ENCODE measurements at places on chromosomes 12 and 14.

- DNase-seq, result no peak
These were observed 166.9 kb upstream of the LRIG3 start for GRCh38 chr12:59087077-59087673.

GRCh38 chr12:100123316-100124095, 19.2 kb downstream of the BLTP3B start:
- no peak for DNase-seq

DNA sequence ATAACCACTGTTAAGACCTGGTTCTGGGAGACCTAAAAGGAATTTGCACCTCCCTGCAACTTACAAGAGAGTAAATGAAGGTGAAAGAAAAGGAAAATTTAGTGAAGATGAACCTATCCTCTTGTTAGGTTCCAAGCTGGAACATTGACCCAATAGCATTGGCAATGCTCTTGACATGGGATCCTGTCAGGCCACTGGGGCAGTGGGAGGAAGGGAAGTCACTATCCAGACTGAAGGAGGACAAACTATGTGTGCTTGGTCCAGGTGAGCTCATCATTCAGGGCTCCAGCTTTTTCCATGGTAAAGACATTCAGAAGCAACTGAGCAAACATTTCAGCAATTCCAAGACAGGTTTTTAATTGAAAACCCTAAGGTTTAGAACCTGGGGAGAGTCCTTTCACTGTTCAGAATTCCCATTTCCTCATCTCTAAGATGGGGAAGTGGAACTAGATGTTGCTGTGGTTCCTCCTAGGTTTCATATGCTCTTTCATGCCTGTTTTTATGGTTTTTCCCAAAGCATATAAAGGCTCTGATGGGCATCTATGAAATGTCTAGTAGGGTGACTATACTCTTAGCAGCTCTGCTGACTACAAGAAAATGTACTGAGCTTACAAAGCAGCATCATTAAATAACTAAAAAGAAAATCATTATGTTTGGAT, 33.1 kb downstream of the MAPK1IP1L start:
- DNase-seq, result no peak

- no peak for DNase-seq
These were observed 14.4 kb downstream of the ASCL4 start for GRCh38 chr12:107788690-107789458.

DNA sequence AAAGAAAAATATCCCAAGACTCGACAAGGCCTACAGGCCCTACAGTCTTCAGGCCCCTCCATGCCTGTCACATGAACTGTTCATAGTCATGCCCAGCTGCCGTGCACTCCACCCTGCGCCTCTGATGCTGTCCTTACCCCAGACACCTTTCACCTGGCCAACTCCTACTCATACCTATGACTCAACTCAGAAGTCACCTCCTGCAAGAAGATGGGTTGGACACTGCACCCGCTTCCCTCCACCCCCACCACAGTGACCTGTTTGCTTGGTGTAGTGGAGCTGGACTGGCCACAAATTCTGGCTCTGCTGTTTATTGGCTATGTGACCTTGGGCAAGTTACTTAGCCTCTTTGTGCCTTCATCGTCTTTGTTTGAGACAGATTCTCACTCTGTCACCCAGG, 56.2 kb downstream of the PHETA1 start:
- no peak for DNase-seq

- DNase-seq, result no peak
These were observed 93.9 kb downstream of the PLBD1 start for GRCh38 chr12:14473707-14474287.

GRCh38 chr12:79006306-79006705, 141.7 kb downstream of the SYT1 start:
- no peak for DNase-seq

DNA sequence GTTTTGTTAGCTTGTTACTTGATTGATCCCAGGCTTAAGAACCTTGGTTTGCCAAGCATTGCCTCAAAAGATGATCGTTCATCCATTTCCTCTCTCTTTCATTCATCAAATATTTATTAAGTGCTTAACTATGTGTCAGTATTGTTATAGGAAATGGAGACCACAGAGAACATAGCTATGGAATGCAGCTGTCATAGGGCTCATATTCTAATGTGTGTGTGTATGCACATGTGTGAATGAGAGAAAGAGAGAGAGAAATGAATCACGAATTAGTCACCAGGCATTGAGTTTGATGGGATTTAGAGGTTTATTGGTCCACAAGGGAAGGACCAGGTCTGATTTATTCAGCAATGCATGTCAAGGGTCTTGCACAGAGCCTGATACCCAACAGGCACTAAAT, 71.0 kb upstream of the FBXO21 start:
- DNase-seq, result no peak

- DNase-seq, result no peak
These were observed 119.9 kb upstream of the OVCH1 start for GRCh38 chr12:29617407-29617803.

DNA sequence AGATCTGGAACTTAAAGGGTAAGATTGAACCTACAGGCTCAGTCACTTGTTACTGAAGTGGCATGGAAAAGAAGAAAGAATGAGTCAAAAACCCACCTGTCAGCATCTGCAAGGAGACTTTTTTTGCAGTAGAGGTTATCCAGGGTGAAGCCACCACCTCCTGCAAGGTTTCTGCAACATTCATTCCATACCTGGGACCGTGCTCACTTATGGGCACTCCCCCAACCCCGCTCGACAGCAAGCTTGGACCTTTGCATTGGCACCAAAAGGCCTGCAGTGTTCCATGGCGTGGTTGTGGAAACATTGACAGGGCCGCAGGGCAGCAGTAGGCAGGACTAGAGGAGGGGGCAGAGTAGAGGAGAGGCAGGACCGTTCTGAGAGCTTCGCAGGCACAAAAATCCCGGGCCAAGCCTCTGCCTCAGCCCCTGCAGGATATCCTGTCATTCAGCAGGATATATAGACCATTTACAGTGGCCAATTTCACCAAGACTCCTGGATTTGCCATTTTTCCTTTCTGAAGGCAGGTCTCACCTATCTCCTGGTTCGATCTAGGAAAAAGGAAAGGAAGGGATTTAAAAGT, at the start of gene STAB2:
Gene STAB2 (plus strand): TSS at position 483 of the 580 bp plus-strand sequence. CDS start 204 bp downstream, outside the sequence.
- no peak for DNase-seq

DNA sequence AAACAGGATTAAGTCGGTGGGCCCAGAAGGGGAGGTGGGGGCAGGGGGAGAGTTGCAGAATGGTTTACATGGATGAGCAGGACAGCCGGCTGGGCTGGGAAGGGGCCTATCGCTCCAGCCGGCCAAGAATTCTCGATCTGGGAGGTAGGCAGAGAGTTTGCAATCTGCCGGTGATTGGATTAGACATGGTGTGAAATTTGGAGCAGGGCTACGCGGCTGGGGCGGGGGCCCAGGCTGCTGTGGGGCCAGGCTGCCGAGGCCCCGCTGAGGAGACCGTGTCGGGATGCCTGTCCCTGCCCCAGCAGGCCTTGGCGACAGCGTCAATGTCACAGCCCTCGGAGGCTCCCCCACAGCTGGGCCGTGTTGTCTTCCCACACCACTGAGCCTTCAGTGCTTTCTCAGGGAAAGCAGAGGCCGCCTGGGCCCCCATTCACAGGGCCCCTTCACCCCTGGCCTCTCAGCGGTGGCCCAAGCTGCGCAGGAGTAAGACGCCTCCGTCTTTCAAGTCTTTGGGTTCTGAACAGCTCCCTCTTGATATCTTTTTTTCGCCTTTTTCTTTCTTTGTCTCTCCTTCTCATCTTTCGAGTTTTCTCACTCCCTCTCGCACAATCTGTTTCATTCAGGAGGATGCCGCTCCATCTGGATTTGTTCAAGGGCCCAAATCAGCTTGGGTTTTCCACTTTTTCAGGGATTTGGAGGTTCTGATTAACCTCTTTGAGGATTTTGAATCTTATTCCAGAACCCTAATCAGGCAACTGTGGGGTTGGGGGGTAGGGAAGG, 117.5 kb upstream of the PARP11 start:
- DNase-seq, result no peak

- DNase-seq, result no peak
These were observed 13.2 kb downstream of the TAOK3 start for GRCh38 chr12:118359541-118359915.

GRCh38 chr12:62817556-62818271, 117.2 kb downstream of the PPM1H start:
- no peak for DNase-seq

- peak; percentile 75 for DNase-seq
These were observed 721 bp downstream of the CABP1 start for GRCh38 chr12:120640861-120641833.

DNA sequence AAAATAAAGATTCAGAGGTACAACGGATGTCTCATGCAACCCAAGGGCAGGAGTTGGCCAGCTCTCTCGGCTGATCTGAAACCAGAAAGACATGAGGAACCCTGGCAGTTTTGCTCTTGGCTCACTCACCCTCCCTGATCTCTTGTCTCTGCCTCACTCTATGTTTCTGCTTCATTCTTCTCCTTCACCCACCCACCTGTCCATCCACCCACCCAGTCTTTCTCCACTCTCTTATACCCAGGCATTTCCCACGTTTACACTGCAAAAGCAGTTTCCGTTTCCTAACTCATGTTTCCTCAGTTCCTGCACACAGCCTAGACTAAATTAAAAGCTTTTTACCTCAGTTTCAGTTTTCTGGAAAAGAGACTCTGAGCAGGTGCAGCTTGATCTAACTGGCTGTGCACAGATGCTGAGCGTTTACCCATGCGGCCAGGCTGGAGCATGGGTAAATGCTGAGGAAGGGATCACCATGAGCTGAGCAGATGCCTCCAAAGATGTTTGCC, 157.6 kb downstream of the PRKCH start:
- no peak for DNase-seq

DNA sequence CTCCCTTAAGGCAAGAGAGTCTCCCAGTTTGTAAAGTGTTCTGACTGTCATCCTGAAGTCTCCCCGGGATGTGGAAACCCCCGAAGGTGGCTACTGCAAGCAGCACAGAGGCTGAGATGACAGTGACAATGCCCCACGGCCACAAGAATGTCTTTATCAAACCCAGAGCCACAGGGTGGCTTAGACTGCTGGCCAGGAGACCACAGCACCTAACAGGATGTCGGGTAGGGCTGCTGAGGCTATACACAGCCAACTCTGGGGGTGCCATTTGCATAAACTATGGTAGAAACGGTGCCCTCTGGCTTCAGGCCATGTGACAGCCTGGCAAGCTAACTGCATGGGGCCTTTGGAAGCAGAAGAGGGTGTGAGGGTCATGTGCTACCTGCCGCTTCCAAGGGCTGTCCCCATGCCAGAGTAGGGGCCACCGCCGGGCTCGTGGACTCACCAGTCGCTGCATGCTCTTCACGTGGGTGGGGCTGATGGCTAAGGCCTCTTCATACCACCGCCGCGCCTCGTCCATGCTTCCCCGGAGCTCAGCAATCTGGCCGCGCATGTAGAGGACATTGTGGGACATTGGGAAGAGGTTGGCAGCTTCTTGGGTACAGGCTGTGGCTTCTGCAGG, 180.9 kb downstream of the CALM1 start:
- no peak for DNase-seq

- DNase-seq, result no peak
These were observed 85.3 kb upstream of the FLRT2 start for GRCh38 chr14:85444635-85445034.

DNA sequence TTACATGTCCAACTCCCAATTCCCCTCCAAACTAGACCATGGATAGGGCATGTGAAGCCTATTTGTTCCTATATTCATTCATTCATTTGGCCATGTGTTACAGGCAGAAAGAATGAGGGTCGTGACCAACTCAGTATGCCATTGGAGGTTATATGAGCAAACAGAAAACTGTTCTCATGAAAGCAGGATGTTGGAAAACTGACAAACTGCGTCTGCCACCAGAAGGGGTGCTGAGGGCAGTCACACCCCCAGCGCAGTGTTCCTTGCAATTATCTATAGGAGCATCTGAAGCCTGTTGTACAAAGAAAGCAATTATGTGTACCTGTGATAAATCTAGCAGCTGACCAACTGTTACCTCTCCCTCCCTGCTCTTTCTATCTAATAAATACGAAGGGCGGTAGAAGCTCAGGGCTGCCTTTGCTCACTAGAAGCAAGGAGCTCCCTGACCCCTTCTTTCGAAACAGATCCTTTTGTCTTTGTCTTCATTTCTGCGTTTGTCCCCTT, 21.1 kb downstream of the ENTPD5 start:
- DNase-seq, result no peak

- no peak for DNase-seq
These were observed 162.9 kb upstream of the SYT10 start for GRCh38 chr12:33602515-33602914.

- no peak for DNase-seq
These were observed 63.5 kb upstream of the MYF6 start for GRCh38 chr12:80643961-80644360.

DNA sequence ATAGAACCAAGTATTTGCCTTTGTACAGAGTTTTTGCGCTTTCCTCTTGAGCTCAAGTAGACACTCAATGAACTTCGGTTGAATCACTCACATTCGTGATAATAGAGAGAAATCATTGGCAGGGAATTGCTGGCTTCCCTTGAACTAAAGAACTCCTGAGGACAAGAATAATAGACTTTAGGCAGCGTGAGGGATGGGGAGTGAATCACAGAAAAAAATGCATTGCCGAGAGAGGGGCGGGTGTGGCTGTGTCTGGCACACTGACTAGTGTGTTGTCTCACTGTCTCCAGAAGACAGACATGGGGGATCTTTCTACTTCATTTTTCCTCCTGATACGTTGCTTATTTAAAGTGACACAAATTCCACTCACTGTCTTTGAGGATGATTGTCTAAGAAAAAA, 805.2 kb downstream of the BCL11B start:
- no peak for DNase-seq

DNA sequence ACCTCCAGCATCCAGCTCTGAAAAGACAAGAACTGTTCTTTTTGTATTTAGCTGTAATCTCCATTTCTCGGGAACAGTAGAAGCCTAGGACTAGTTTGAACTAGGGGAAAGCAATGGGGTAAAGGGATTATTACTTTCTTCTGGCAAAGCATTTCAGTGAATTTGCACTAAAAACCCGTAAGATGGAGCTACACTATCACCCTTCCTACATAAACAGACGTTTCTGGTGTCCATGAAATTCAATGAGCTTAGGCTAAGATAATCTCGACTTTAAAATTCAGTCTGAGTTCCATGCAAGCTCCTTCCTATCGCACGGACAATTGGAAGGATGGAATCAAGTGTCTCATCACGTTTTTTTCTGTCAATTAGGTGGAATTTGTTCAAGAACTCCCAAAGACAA, 24.0 kb downstream of the ACSM4 start:
- no peak for DNase-seq

GRCh38 chr12:21998782-21999181, 47.2 kb upstream of the CMAS start:
- DNase-seq, result no peak
